ENCODE measurements at places on chromosomes 7 and 10.

GRCh38 chr10:2476218-2476811 is 591.0 kb upstream of the PFKP start:
- no peak for DNase-seq

DNA sequence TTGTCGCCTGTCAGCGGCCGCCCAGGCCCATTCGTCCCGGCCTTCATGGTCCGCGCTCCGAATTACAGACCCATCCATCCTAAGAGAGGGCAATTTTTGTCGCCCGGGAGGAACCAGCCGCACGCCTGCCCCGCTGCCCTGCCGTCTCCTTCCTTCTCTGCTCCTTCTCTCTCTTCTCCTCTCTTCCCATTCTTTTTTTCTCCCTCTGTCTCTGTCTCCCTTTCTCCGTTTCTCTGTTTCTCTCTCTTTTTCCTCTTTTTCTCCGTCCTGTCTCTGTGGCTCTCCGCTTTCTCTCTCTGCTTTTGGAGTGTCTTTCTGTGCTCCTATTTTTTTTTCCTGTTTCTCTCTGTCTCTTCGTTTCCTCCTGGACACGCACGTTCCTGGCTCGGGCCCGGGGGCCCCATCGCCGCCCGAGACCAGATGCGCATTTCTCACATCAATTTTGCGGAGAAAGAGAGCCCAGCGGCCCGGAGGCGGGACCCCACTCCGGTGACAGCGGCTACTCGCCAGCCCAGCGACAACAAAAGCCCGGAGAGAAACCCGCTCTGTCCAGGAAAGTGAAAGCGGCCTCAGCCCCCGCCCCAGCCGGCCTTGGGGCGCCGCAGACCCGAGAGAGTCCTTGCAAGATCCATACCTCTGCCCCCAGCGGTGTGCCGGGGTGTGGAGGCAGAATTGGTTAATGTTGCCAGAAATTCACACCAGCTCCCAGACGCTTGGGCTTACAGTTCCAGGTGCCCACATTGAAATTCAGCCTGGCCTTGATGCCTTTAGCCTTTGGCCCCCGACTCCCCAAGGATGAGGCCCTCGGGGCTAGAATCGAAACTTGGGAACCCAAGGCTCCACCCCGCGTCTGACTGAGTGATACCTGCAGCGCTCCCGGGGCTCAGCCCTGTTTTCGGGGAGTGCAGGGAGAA is 4.1 kb downstream of the LBX1 start:
- DNase-seq, result no peak

- no peak for DNase-seq
Observed at GRCh38 chr10:72087969-72088888, at the start of gene SPOCK2. Gene SPOCK2, minus strand, starts transcription at chr10:72088551. Its CDS starts 223 bp downstream, at chr10:72088328.

DNA sequence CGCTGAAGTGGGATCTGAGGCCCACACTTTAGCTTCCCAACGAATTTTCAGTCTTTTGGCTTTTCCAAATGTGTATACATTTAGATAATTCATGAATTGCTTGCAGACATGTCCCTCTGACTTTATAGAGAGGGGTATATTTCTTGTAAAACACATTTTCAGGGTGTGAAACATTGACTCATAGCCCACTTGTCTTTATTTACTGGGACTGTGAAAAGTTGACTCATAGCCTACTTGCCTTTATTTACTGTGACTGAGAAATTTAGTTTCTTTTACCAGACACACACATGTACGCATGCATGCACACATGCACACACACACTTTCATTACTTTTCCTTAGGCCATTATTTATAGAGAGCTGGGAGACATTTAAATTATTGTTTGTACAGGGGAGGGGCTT is 79.1 kb downstream of the VTI1A start:
- peak; percentile 13 for DNase-seq

DNA sequence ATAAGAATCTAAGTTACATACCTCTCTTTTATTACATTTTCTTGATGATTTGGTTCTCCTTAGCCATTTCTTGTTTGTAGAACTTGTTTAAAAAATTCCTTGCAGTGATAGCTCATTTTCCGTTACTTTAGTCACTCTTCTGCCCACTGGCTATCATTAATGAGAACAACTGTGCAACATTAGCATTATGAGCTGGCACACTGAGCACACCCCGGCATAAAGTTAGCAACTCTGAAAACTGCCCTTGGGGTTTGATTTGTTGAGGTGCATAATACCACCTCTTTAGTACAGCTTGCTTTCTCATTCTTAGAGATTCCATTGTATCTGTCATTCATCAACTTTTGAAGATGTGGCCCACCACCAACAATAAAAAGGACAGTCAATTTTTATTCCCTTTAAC is 87.6 kb upstream of the ADCY1 start:
- no peak for DNase-seq

GRCh38 chr10:5833814-5834213 is 20.6 kb upstream of the GDI2 start:
- DNase-seq, result no peak

- DNase-seq, result no peak
Observed at GRCh38 chr7:12641196-12641595, 46.2 kb upstream of the ARL4A start.

DNA sequence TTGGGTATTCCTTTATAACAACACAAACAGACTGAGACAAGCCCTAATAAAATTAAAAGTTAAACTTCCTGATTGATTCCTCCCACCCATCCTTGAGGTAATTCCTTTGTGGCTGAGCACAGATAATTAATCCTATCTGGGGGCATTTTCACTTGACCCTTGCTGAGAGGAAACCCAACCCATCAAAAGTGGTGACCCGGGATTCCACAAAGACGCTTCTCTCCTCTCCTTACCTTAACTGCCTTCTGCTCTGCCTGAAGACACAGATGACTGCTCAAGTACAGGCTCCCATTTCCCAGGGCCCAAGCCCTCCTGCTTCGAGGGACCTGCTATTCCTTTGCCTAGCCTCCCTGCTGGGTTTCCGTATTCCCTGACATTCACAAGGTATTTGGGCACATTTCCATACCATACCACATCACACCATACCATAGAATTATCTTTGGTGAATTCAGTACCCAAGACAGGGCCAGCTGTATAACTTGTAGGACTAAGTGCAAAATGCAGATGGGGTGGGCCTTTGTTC is 9.8 kb upstream of the MAPK8 start:
- DNase-seq, result no peak

DNA sequence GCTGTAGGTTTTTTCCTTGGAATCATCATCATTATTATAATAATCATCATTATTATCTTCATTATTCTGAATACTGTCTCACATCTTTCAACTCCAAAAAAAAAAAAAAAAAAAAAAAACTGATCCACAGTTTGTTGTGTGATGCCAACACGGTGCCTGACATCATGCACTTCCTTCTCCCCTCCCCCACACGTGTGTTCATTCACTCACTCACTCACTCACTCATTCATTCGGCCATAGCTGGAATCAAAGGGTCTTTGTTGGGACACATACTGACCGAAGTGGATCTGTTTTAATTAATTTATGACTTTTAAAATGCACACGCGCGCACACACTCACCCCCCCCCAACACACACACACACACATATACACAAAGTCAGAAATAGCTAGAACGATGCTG is 177.8 kb downstream of the PIP4K2A start:
- DNase-seq, result no peak

- DNase-seq, result no peak
Observed at GRCh38 chr10:117418121-117418520, 42.9 kb upstream of the PDZD8 start.

DNA sequence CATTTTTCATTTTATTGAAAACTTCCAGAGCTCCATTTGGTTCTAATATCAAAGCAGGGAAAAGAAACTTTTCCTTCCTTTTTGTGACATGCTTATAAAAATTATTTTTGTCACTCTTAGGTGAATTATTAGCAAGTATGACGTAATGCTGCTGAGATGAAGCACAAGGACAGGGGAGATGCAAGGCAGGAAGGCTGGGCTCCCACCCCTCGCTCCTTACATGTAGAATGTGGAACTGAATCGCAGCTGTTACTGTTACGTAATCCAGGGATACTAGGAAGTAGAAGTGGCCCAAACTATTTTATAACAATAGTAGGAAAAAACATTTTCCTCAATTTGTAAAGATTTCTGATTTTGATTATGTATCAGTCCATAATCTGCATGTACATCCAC is 17.1 kb upstream of the GTPBP4 start:
- DNase-seq, result no peak

GRCh38 chr10:94138391-94138790 is 144.7 kb downstream of the PLCE1 start:
- DNase-seq, result peak; percentile 56

DNA sequence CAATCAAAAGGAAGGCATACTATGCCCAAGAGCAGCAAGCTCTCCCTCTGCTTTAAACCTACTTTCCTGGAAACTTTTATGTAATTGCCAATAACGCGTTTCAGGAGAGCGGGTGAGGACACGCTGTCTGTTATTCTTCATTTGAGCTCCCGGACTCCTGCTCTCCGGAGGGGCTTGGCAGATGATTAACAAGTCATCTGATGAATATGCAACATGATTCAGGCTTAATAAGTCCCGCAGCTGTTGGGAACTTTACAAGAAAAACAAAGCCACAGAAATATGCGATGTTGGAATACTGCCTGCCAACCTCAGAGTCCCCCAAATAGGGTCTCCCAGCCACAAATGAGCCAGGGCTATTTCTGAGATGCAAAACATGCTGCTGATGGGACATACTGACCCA is 348.0 kb downstream of the GPAM start:
- peak; percentile 1 for DNase-seq

- DNase-seq, result no peak
Observed at GRCh38 chr10:29176845-29177832, 111.7 kb upstream of the LYZL1 start.

DNA sequence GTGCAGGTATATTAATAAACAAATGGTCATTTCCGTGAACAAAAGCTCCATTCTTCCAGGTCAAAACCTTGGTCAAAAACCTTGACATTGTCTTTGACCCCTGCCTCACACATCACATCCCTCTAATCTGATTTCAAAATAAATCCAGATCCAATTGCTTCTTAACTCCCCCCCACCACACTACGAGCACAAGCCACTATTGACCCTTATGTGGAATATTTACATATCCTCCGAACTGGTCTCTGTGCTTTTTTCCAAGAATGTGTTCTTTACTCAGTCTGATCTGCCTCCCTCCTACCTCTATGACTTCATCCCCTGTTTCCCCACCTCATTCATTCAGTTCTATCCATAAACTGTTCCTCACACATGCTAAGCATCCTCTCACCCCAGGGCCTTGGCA is 313.6 kb upstream of the NPVF start:
- DNase-seq, result no peak

GRCh38 chr10:23067939-23068775 is 27.2 kb upstream of the MSRB2 start:
- DNase-seq, result peak; percentile 66

- DNase-seq, result no peak
Observed at GRCh38 chr10:90856964-90857634, 740 bp downstream of the HTR7 start.

DNA sequence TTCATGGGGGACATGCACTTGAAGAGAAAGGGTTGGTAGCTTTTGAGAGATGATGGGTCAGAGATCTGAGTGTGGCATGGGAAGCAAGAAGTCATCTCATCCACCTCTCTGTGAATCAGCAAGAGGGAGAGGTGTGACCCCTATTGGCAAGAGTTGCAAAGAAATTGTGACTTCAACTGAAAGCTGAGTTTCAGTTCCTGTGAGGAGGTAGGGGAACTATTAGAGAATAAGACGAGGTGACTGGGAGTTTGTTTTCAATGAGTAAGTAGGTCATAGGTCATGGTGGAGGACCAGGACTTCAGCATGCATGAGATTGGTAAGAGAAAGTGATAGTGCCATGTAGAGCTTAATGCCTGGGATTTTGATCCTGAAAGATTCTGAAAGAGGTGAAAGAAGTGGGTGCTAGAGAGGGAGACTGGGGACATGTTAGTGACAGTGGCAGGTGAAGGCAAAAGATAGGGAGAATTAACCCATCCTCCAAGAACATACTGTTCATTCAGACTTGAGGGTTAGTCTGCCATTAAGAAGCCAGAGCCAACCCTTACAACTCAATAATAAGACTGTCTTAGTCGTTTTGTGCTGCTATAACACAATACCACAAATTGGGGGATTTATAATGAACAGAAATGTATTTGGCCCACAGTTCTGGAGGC is 75.5 kb upstream of the CAPZA2 start:
- DNase-seq, result peak; percentile 50

DNA sequence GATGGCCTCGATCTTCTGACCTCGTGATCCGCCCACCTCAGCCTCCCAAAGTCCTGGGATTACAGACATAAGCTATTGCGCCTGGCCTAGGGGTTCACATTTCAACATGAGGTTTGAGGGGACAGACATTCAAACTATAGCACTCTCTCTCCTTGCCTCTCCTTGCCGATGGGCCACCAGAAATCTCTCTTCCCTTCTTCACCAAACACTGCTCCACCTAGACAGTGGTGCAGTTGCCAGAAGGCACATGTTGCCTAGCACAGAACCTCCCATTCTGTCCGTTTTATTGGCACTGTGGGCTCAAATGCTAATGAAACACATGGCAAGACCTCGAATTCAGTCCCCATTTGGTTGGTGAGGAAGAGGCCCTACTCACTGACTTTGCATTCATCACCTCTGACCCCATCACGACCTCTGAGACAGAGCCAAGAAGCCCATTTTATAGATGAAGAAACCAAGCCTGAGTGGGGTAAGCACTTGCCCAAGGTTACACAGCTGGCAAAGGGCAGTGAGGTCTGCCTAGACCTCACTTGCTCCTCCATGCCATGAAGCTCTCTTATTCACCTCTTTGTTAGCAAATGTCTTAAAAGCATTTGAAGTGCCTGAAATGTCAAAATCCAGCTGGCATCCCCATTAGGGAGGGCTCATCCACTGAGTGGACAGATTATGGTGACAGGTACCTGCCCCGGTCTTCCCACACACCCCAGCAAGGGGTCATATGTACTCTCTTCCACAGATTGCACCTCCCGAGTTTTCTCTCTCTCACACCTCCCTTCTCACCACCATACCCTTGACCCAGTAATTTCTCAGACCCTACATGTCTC is 34.0 kb downstream of the GPRIN2 start:
- no peak for DNase-seq

DNA sequence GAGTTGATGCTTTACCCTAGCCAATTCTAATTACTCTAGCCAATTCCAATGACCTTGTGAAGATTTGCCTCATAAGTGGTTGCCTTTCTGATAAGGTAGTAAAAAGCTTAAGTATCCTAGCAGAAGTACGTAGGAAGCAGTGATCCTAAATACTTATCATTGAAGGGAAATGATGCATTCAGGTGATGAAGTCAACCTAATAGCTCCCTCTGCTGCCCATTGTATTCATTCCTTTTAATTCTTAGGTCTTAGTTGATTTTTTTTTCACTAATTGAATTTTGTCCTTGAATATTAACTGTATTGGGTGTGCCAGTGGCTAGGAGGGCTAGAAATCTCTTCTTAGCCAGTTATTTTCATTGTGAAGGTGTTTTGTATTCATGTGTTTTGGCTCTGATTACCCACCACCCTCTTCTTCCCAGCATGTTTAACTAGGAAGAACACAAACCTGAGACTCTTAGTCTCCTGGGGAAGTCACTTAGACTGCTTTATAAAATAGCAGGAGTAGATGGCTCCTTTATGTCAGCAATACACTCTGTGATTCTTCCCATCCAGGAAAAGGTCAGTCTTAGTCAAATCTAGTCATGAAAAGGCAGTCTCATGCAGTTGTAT is 46.3 kb downstream of the PLEKHA8 start:
- DNase-seq, result peak; percentile 53

- peak; percentile 79 for DNase-seq
Observed at GRCh38 chr10:12703813-12704212, 297.7 kb downstream of the CCDC3 start.

GRCh38 chr7:127838816-127839415 is 186.9 kb downstream of the SND1 start:
- no peak for DNase-seq

All from EL (cell line).